ENCODE measurements at places on chromosomes 16 and 17. TPM values are rescaled to one million over a fixed set of nuclear protein-coding genes. Genes with fewer than 3 reads are reported as not detected.

DNA sequence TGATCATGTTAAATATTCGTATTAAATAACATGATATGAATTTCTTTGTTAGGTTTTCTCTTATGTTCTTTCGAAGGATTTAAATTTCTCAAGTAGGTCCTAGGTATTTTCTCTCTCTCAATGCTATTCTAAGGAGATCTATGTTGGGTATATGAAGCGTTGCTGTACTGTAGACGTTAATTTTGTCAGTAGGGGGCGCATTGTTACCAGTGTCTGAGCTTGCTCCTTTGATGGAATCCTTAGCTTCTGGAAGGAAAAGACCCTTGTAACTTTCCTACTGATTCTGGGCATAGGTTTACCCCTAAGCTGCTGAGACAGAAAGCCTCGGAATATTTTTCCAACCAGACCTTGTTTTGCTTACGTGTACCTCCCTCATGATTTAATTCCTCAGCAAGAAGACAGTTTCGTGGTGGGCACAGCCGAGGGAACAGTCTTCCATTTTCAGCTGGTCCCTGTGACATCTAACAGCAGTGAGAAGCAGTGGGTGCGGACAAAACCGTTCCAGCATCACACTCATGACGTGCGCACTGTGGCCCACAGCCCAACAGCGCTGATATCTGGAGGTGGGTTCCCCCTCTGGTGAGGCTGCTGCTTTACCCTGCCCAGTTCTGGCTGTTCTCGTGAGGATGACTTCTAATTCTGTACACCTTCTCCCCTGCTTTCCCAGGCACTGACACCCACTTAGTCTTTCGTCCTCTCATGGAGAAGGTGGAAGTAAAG is 17.9 kb downstream of the UTP4 start:
- DNase-seq, result peak; percentile 89

GRCh38 chr16:35636480-35637230 is 2177.2 kb downstream of the TP53TG3F start:
- no peak for DNase-seq

DNA sequence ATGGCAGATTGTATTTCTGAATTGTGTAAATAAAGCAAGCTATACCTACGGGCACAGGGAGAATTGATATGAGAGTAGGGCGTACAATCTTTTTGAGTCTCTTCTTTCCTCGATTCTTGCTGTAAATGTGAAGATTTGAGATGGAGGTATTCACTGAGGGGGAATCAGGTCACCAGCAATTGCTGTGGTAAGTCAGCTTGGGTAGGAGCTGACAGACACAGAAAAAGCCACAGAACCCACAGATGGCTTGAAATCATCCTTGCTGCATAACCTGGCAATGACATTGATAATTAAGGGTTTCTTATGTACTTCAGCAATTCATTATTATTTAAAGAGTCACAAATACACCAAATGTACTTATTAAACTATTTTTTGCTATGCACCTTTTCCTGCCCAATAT is 164.2 kb downstream of the CNTNAP4 start:
- no peak for DNase-seq

DNA sequence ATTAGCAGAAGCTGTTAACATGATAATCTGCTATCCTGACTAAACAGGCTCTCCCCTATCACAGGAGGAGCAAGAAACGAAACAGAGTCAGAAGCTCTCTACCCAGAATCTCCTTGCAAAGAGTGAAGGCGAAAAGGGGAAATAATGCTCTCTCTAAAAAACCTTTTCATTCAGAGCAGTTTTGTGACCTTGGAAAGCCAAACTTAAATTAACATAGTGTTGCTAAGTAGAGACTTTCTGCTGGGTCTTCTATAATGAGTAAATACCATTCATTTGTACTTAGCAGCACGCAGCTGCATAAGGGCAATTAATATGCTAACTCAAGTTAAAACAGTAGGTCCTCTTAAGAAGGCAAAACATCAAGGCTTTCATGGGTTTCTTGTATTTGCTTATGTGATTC is 101.7 kb upstream of the GPR139 start:
- DNase-seq, result no peak

GRCh38 chr16:14002416-14002990 is 68.6 kb upstream of the MRTFB start:
- DNase-seq, result no peak

GRCh38 chr16:13992322-13992721 is 72.4 kb downstream of the ERCC4 start:
- no peak for DNase-seq

USP7 gene
- polyA plus RNA-seq, result 75.9 TPM

TBC1D3L gene
- 25.1 TPM for polyA plus RNA-seq

MYO15B gene
- polyA plus RNA-seq, result 126 TPM

DNA sequence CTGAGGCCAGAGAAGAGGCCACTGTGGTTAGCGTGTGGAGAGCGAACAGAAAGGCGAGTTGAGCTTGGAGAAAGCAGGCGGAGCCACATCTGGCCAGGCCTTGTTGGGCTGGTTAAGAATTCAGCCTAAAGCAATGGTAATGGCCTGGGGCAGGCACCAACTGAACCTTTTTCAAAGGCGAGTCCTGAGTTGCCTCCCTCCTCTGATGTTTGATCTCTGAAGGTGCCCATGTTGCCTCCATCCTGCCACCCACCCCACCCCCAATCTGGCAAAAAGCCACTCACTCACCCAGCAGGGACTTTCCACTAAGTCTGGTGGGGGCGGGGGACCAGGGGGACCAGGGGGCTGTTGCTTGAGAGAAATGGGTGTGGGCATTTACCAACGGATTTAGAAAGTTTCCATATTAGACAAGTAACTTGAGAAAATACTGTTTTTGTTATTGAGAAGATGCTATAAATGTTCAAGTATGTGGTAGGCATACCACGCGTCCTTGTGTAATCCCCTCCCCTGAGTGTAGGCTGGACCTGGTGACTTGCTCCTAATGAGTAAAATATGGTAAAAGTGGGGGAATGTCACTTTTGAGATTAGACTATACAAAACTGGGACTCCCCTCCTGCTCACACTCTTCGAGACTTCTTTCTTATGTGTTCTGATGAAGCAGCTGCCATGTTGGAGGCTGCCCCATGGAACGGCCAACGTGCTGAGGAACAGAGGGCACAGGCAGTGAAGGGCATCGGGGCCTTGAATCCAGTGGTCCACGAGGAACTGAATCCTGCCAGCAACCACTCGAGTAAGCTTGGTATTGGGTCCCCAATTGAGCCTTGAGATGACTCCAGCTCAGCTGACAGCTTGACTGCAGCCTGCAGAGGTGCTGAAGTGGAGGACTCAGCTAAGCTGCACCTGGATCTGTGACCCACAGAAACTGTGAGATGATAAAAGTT is 29.9 kb upstream of the TNS4 start:
- DNase-seq, result no peak

- DNase-seq, result no peak
Observed at GRCh38 chr17:59601130-59601529, 18.6 kb upstream of the CLTC start.

GRCh38 chr16:49698931-49699840 is 156.7 kb downstream of the ZNF423 start:
- DNase-seq, result peak; percentile 52

KCNJ2 gene
- 9.9 TPM for polyA plus RNA-seq

ZNF423 gene
- polyA plus RNA-seq, result not detected

DNA sequence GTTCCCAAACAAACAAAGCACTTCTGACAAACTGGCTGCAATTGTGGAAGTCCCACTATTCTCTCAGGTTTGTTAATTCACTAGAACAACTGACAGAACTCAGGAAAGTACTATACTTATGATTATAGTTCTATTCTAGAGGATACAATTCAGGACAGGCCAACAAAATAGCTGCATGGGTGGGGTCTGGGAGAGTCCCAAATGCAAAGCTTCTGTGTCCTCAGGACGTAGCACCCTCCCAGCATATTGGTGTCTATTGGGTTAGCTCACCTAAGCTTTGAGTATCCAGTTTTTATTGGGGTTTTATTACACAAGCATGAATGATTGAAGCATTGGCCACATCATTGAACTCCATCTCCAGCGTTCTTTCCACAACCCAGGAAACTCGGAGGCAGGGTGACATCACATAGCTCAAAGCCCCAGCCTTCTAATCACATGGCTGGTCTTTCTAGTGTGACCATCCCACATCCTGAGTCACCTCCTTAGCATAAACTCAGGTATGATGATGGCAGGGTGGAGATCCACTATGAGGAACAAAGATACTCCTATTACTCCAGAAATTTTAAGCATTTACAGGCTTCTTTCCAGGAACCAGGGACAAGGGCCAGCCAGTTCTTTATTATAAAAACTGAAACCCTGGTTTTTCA is 43.9 kb upstream of the CCNF start:
- DNase-seq, result no peak

DNA sequence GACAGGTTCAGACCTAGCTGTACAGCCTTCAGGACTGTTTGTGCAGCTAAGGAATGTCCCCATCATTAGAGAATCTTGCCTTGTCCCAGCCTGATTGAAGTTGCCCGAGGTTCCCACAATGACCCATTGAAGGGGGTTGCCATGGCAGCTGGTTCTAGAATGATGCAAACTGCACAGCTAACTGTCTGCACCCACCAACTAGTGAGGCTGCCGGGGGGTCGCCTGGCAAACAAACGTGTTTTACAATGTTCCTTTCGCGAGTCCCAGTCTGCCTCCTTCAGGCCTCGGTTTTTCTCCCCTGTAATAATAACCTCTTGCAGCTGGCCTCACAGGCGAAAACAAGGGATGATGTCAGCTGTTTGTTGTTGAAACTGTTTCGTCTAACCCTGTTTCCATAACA is 5.5 kb downstream of the C16orf96 start:
- DNase-seq, result no peak

CLDN9 gene
- polyA plus RNA-seq, result 1.4 TPM

- no peak for DNase-seq
Observed at GRCh38 chr17:4562015-4562969, 1.9 kb upstream of the GGT6 start.

DNA sequence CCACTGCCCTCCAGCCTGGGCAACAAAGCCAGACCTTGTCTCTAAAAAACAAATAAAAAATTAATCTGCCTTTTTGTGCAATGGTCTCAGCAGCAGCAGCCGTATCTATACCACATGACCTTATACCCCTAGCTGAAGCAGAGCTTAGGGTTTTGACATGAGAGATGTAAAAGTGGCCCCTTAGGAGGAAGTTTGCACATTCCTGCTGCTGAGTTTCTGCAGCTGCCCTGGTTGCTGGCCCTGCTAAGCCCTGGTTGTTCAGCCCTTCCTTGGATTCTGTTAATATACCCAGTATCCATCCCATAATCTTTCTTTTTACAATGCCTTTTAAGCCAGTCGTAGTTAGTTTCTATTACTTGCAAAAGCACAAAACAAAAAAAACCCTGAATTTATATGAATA is 33.0 kb upstream of the PRKCB start:
- DNase-seq, result no peak

USP43 gene
- polyA plus RNA-seq, result 0.78 TPM

CDH5 gene
- polyA plus RNA-seq, result 85.4 TPM

Measured in muscle of arm (tissue), 14 donors.